GM13976 (cell line): ENCODE measurements at places on chromosomes 12 and 14.

- DNase-seq, result no peak
Observed at GRCh38 chr14:35430459-35431199, 26.1 kb upstream of the NFKBIA start.

GRCh38 chr12:17342381-17342961 lies 736.5 kb upstream of the LMO3 start:
- no peak for DNase-seq

DNA sequence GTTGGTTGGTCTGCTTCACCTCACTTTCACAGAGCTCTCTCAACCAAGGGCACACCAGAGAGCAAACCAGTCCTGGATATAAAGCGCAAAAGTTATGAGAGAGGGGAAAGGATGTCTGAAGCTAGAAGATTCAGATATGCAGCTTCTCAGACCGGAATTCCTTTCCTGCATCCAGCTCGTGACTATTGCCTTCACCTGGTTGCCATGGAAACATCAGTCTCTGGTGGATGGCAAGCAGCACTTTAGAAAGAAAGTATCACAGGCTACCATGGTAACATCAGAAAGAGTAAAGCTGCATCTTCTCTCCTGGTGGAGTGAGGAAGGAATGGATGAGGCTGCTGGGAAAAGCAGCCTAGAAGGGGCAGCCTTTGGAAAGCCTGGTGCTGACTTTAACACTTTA lies 13.7 kb downstream of the REM2 start:
- no peak for DNase-seq

DNA sequence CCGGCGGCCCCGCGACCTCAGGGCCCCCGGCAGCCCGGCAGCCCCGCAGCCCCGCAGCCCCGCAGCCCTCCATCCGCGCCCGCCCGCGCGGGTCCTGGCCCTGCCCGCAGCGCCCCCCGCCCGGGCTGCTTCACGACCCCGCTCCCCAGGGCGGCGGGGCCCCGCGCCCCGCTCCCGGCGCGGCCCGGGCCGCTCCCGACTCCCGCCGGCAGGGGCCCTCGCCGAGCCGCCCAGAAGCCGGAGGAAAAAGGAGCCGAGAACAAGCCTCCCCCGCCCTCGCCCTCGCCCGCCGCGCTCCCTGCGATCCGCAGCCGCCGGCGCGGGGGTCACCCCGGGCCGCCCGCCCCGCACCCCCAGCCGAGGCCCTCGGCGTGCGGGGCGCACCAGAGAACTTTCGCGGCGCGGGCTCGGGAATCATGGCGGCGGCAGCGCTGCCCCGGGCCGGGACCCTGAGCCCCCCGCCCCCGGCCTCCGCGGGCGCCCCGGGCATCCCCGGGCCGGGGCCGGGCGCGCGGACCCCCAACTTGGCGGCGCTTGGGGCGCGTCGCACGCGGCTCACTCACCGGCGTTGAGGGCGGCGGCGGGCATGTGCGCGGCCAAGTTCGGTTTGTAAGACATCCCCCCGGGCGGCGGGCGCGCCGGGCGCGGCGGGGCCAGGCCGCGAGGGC lies 521 bp downstream of the CDK2AP1 start:
- peak; percentile 92 for DNase-seq

DNA sequence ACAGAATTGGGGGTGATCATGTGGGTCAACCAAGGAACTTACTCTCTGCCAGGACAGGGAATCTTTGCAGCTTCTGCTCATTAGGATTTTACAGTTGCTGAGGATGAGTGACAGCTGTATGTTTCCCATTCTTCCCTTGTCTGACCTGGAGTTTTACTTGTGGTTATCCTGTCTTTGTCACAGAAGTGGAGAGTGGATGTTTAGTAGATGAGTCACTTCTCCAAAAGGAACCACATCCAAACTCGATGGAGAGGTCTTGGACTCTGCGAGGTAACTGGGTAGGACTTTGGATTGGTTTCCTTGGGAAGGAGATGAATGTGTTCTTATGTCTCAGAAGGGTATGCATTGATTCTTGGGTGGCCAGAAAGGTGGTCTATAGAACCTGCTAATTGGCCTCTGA lies 53.8 kb upstream of the USP44 start:
- no peak for DNase-seq

GRCh38 chr12:93468008-93468371 lies 676 bp downstream of the MRPL42 start:
- no peak for DNase-seq

GRCh38 chr12:54404061-54405004 lies 14.7 kb downstream of the ITGA5 start:
- peak; percentile 75 for DNase-seq

DNA sequence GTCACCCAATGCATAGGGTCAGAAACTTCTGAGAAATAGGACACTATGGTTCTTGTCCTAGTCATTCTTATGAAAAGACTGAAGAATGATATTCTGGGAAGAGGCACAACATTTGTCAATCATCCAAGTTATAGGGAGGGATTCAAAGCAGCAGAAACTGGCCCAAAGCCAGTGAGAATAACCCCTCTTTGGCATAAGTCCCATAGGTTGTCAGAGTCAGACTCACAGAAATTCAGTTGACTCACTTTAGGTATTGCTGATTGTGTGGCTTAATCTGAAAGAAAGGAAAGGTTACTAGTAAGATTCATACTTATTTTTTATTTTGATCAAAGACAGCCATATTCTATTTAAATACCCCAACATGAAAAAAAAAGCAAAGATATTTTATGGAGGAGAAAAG lies 151.0 kb downstream of the SRGAP1 start:
- DNase-seq, result no peak

DNA sequence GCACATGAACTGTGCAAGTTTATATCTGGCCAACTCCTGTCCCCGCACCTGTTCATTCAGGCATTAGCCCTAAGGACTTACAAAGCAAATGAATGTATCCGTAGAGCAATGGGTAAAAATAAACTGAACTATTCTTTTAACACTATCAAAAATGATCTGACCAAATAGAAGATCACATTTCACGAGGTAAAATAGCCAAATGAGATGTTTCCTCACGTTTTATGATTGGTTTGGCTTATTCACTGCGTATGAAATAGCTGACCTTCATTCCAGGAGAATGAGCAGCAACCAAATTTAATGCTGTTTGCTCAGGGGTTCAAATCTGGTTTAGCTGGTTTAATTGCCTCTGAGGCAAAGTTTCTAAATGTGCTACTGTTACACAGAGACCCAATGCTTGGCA lies 216.0 kb upstream of the EEA1 start:
- DNase-seq, result no peak

DNA sequence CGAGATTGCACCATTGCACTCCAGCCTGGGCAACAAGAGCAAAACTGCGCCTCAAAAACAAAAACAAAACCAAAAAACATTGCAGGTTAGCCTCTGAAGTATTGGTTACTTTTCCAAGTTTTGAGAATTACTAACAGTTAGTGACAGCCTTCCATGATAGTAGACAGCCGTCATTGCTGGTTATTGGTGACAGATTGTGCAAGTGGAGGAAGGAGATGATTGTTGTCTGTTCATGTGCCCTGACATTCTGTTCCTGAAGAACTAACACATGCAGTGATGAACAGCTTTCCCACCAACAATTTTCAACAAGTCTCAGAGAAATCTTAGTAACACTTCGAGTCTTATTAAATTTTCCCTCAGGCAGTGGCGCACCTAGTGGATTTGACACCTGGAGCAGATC lies 89.3 kb upstream of the NAP1L1 start:
- DNase-seq, result no peak

GRCh38 chr14:24337144-24337823 lies 2.4 kb upstream of the ADCY4 start:
- DNase-seq, result no peak

GRCh38 chr12:12387501-12387900 lies 30.6 kb downstream of the BORCS5 start:
- no peak for DNase-seq

DNA sequence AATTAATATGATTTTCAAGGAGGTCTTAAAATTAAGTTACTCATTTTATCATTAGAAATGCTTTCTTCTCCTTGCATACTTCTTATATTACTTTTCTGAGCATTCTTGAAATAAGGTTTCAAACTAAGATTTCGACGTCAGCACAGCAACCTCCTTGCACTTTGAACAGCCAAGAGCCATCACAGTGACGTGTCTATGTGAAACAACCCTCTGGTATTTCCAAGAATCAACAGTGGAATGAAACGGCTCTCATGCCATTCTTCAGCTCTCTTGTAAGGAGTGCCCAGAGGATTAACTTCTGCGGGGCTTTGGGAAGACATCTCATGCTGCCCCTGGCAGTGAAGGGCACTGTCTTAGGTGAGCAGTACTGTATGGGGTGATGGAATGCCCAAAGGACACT lies 109.2 kb downstream of the EFCAB11 start:
- DNase-seq, result no peak

- DNase-seq, result no peak
Observed at GRCh38 chr12:109513051-109513450, 35.6 kb downstream of the UBE3B start.

GRCh38 chr12:50251619-50252252 lies 31.6 kb downstream of the LIMA1 start:
- DNase-seq, result no peak

- DNase-seq, result no peak
Observed at GRCh38 chr14:57785058-57785457, 80.8 kb downstream of the SLC35F4 start.

- peak; percentile 57 for DNase-seq
Observed at GRCh38 chr14:63478010-63478409, 65.2 kb downstream of the PPP2R5E start.

DNA sequence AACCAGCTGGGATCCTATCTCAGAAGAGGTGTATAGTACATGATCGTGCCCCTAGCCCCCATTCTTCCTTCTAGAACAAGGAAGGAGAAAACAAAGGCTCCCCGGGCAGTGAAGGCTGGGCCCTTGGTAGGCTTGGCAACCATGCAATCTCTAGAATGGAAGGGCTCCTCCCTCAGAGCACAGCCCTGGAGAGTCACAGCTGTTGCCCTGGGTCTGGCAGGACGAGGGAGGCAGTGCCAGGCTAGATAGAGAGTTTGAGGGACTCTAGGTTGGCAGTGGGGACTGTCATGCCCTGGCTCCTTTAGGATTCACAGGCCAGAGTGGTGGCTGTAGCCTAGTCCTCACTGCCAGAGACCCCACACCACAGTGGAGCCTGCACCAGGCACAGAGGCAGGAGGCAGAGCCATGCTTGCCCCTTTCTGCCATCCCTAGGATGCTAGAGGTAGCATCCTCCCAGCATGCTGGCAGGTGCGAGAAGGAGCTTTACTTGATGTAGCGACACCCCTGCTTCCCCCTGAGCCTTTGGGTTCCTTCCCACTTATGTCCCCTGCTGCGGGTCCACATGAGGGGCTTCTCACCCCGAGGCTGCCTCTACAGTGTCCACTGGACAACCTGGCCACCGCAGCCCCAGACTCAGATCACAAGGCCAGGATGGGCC lies 33.4 kb upstream of the CIPC start:
- DNase-seq, result no peak

- DNase-seq, result no peak
Observed at GRCh38 chr12:26157001-26157400, 32.2 kb upstream of the BHLHE41 start.

- no peak for DNase-seq
Observed at GRCh38 chr12:53806721-53807120, 54.9 kb upstream of the CISTR start.

- DNase-seq, result no peak
Observed at GRCh38 chr14:99257673-99258221, 14.2 kb downstream of the BCL11B start.

DNA sequence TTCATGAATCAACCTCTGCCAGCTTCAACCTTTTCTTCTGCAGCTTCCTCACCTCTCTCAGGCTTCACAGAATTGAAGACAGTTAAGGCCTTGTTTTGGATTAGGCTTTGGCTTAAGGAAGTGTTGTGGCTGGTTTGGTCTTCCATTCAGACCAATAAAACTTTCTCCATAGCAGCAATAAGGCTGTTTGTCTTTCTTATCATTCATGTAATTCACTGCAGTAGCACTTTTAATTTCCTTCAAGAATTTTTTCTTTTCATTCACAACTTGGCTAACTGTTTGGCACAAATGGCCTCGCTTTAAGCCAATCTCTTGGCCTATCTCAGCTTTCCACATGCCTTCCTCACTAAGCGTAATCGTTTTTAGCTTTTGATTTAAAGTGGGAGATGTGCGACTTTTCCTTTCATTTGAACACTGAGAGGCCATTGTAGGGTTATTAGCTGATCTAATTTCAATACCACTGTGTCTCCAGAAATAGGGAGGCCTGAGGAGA lies 229.5 kb downstream of the IPO8 start:
- no peak for DNase-seq

DNA sequence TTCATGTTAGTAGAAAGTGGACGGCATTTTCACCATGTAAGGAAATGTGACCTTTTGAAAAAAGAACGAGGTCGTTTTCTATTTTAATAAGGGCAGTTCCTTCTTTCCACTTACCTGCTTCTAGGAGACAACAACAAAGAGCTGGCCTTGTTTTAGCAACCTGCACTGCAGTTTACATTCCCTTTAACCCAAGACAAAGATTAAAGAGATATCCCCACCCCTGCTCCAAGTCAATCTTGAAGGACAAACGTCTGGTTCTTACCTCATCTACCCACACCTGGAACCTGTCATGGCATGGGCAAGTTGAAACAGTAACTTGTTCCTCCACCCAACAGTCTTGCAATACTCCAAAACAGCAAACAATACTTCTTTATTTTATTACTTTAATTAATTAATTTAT lies 32.7 kb downstream of the ZCCHC8 start:
- DNase-seq, result no peak

DNA sequence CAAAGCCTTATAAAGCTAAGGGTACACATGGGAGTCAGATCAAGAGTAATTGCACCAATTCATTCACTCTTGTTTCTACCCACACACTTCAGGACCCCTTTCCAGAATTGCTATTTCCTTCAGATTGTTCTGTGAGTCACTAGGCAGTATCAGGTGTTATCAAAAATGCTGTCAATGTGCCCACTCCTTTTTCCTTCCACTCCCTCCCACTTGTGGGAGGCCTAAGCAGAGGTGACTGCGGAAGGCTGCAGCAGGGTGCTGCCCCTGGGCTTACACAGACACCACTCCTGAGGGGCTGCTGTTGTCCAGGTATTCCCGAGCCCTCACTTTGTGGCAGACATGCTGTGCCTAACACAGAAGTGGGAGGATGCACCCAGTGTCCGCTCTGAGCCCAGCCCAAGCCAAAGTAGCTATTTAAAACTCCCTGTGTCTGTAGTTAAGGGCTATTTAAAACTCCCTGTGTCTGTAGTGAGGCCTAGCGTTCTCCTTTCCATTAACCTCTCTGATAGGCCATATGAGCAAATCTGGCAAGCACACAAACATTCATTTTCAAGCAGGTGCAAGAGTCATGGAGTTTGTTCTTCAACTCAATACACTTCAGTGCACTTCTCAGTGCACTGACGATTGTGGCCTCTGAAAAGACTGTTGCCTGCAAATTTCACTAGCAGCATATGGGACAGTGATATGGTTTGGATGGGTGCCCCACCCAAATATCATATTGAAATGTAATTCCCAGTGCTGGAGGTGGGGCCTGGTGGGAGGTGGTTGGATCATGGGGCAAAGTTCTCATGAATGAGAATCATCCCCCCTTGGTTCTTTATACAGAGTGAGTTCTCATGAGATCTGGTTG lies 117.8 kb downstream of the PHLDA1 start:
- no peak for DNase-seq

DNA sequence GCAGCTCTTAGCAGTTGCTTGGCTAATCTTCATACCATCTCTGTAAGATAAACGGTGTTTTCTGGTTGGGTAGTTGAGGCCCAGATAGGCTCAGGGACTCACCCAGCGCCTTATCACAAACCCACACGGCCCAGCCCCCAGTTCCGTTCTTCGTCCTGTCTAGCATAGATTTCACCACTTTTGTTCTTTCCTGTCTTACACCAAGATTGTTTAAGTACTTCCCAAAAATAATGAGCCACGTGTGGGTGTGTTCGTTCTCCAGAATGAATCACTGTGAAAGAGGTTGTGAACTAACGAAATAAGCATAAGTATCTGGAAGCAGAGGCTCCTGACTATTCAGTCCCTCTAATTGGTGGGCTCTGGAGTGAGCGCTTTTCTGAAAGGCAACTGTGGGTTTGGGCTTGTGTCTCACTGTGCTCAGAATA lies 21.4 kb downstream of the ACVR1B start:
- no peak for DNase-seq
